ENCODE measurements at places on chromosomes 11 and 22. TPM values are rescaled to one million over a fixed set of nuclear protein-coding genes. Genes with fewer than 3 reads are reported as not detected.

The MS4A2 gene
- total RNA-seq = 7.0 TPM

The IGLL1 gene
- total RNA-seq = not detected

The LDHAL6A gene
- total RNA-seq = 0.96 TPM

The C11orf52 gene
- 1.9 TPM for total RNA-seq

The CYP2D6 gene
- 1.2 TPM for total RNA-seq

The GANAB gene
- 96.8 TPM for total RNA-seq

The TEF gene
- 6.3 TPM for total RNA-seq

The OR8D2 gene
- 1.4 TPM for total RNA-seq

The PATE4 gene
- total RNA-seq = 5.3 TPM

The SCGB1A1 gene
- total RNA-seq = not detected

The CNIH2 gene
- total RNA-seq = not detected

The TPBGL gene
- total RNA-seq = 0.24 TPM

The HORMAD2 gene
- 1.2 TPM for total RNA-seq

The RFPL3 gene
- 0.48 TPM for total RNA-seq

The OR8K1 gene
- 4.6 TPM for total RNA-seq

The GRIA4 gene
- 7.7 TPM for total RNA-seq

GRCh38 chr11:31968461-31969358, 122.2 kb upstream of the RCN1 start:
- DNase-seq = peak; percentile 90

- DNase-seq = no peak
These were observed 26.0 kb upstream of the FLI1 start for GRCh38 chr11:128667873-128668272.

- no peak for DNase-seq
These were observed 36.2 kb downstream of the CCDC73 start for GRCh38 chr11:32758291-32758690.

GRCh38 chr11:85698195-85698594, 12.2 kb upstream of the CCDC89 start:
- no peak for DNase-seq

GRCh38 chr11:93852242-93852641, 1.8 kb upstream of the VSTM5 start:
- DNase-seq = no peak

DNA sequence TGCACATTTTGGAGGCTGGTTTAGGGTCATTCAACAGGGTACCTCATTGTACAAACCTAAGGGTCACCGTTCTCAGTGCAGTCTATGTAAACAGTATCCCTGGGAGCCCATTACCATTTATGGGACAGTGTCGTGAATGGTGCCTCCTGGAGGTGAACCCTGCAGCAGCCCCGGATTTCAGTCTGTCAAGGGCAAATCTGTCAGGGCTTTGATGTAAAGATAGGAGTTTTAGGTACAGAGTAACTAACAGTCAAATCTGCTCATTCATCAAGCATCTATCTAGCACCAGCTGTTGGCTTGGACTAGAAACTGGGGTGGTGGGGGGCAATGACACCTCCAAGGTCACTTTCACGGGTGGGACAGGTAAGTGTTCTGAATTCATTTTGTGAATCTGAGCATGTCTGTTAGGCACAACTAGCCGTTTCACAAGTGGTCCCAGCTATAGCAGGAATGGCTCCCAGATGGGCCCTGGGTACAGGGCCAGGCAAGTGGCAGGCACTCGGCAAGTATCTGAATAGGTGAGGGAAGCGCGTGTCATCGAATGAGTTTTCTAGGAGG, 63.6 kb downstream of the PARVG start:
- no peak for DNase-seq

DNA sequence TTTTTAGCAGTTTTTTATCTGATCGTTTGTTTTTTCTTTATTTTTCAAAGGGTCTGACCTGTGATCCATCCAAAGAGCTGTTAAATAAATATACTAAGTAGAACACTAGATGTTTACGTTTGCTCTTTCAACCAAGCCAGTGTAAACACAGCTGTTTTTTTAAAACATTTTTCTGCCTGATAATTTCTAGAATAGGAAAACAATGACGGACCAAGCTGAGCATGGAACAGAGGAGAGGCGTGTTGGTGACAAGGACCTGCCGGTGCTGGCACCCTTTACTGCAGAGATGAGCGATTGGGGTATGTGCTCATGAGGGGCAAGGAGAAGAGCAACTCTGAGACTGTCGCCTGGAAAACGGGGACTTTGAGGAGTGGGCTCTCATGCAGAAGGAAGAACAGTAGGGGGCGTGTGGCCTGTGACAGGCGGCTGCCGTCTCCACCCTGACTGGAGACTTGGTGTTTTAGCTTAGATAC, 28.6 kb upstream of the PANX2 start:
- DNase-seq = no peak

GRCh38 chr11:72358466-72359405, 75.6 kb downstream of the CLPB start:
- DNase-seq = peak; percentile 36

DNA sequence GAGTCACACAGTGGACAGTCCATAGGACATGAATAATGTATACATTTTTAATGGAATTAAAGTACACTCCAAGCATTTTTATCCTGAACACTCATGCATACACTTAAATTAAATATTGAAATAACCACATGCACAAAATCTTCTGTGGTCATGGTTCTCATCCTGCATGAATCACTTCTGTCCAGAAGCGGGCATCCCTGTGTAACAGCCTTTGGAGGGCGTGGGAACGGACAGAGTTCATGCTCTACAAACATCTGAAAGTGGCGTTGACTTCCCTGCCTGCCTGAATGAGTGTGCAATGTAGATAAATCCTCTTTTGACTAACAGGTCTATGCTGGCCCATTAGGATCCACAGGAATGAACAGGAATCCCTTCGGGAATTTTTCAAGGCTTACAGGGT, 780.2 kb downstream of the BRD1 start:
- no peak for DNase-seq

DNA sequence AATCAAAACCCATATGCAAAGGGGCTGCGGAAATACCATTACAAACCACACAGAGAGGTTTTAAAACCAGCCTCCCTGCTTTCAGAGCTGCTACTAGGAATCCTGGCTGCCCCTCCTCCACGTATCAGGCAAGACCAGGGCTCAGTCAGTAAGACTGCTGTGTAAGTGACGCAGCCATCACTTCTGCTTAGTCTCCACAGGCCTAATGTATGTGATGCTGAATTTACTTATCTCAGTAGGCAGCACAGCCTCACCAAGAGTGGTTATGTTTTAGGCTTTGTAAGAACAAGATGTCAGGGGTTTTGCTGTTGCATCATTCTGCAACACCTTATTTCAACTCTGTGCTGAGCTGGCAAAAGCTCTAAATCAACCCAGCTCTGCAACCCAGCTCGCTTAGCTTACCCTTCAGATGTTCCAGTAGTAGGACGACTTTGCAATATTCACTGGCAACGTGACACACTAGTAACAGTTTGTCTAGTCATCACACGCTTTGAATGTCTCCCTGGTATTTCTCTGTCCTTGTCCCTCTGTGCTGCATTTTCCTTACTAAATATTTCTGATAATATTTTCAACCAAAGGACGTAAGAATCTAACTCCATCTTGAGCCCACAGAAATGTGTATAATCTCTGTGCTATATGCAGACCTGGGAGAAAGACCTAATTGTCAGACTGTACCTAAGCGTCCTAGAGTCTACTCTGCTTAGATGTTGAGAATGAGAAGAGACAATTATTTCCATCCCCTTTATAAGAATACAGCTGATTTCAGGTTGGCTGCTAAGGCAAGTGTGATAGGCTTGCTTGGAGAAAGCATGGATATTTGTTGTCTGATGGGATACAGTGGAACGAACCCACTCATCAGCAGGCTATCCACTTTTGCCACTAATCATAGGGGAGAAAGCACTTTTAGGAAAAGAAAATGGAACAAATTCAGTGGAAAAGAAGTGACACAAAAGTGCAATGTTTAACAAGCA, 72.2 kb downstream of the LARGE2 start:
- DNase-seq = peak; percentile 94

DNA sequence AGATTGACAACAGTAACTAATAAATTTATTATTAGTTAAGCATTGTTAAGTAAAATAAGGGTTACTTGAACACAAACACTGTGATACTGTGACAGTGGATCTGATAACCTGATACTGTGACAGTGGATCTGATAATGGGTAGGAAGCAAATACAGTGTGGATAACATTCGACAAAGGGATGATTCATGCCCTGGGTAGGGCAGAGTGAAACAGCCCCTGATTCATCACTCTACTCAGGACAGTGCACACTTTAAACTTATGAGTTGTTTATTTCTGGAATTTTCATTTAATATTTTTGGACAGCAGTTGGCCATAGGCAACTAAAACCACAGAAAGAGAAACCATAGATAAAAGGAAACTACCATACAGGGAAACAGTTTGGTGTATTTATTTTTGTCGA, 60.8 kb upstream of the CTSC start:
- no peak for DNase-seq

DNA sequence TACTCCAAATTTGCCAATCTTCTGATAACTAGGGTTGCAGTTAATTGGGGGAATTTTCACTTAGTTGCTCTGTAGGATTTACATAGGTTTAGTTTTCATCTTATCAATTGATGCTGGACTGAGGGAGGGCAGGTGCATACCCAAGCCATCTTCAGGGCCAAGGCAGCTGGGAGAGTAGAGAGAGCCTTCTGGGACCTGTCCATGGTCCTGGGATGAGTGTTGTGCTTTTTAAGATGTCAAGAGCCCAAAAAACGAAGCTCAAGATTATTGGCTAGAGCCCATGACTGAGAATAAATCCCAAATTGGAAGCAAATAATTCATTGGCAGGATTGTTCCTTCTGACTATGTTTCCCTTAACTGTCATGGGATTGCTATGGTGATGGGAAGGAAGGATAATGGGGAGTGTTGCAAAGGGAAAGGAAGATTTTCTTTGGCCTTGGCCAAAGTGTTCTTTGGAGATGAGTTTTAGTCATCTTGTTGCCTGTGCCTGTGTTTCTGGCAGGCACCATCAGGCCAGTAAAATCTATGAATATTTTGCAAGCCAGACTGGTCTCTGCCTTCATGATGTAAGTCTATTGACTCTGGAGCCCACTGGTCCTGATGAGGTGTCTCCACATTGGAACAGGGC, 4.5 kb downstream of the SLC22A6 start:
- no peak for DNase-seq

DNA sequence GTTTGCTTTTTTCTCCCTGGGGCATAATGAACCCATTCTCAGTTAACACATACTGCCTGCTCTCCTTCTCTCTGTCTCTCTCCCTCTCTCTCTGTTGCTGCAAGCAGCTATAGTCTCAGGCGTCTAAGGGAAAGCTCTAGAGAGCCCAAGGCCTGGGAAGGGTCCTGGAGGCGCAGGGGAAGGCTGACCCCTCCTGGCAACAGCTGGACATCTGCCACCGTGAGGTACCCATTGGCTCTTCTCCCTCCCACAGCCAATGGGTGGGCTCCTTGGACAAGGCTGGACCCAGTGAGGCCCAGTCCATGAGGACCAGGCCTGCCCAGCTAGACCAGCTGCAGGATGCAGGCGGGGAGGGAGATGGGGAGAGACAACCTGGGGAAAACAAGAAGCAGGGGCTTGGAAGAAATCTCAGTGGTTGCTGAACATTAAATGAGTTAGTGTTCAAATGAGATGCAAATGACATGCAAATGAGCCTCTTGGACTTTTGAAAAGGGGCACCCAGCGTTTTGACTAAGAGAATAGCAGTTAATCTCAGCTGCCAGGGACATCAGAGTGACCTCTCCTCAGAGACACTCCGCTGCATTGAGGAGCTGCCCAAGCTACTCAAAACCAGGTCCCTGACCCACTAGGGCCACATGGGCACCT, 349.7 kb downstream of the BUD13 start:
- no peak for DNase-seq

- peak; percentile 35 for DNase-seq
These were observed 650 bp upstream of the CHID1 start for GRCh38 chr11:911031-911889.

DNA sequence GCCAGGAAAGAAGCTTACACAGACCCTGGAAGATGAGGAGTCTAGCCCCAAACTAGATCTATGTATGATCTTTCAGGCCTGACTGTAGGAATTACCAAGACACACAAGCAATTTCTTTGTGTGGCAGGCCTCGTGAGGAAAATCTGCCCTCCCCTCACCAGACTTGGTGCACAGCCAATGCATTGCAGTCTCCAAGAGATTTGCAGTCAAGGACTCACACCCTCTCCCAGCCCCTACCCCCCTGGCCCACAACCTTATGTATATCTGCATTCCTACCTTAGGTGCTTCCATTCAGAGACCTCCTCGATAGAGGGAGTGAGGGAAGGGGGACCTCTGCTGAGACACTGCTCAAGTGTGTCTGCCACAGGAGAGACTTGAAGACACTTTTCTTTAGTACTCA, 9.8 kb downstream of the OR8B12 start:
- DNase-seq = peak; percentile 13

GRCh38 chr11:82494988-82495432, 238.7 kb downstream of the FAM181B start:
- no peak for DNase-seq

DNA sequence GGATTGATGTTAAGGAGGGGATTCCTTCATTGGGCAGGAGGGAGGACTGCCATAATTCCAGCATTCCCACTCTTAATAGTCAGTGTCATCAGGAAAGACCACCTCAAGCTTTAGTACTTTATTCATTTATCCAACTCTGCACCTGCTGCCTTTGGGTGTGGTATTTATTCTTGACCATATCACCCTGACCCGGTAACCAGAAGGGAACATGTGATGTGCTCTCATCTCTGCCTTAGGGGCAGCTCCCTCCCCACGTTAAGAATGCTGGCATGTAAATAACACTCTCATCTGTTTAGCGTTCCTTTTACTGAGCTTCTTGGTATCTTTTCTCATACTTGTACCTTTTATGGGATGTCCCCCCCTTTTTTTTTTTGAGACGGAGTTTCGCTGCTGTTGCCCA, 7.7 kb downstream of the CAT start:
- DNase-seq = no peak

GRCh38 chr11:11845071-11845470, 3.3 kb downstream of the USP47 start:
- DNase-seq = peak; percentile 73

DNA sequence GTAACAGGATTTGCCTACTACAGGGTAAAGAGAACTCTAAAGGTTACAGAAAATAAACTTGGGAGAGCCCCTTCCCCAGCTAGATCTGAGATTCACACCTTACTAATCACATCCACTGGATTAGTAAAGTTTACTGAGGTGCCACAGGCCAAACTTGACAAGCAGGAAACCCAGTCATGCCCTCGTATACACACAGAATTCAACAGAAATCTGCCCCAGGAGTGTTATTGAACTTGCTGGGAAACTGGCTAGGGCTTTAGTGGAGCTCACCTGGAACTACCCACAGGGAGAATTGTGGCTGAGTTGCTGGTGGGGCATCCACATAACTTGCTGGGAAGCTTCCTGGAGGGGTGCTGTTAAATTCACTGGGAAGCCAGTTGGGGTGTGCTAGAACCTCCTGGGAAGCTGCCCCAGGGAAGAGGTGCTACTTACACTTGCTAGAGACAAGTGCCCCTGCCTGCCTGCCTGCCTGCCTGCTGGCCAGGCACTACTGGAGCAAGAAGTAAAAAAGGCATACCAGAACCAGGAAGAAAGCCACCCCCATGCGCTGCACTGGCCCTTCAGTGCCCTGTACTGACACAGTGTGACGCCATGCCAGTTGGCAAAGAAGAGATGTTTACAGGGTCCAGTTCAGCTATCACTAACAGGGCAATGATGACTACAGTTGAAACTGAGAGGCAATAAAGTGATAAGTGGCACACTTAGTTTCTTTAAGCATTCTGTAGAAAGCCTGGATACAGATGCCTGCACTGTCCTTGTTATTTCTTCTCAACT, 106.5 kb downstream of the ALX4 start:
- no peak for DNase-seq

- DNase-seq = no peak
These were observed 33.2 kb downstream of the C22orf31 start for GRCh38 chr22:29028468-29028867.

- no peak for DNase-seq
These were observed 425.4 kb downstream of the ETS1 start for GRCh38 chr11:128161994-128162393.
